ENCODE measurements at places on chromosomes 2 and 18. TPM values are rescaled to one million over a fixed set of nuclear protein-coding genes. Genes with fewer than 3 reads are reported as not detected.

- no peak for DNase-seq
Observed at GRCh38 chr2:85189606-85190270, 56.5 kb downstream of the TCF7L1 start.

Gene RGPD3
- 0.12 TPM for polyA plus RNA-seq

Gene IL36G
- polyA plus RNA-seq = 0.67 TPM

- DNase-seq = no peak
Observed at GRCh38 chr2:234512884-234513669, 16.2 kb upstream of the ARL4C start.

DNA sequence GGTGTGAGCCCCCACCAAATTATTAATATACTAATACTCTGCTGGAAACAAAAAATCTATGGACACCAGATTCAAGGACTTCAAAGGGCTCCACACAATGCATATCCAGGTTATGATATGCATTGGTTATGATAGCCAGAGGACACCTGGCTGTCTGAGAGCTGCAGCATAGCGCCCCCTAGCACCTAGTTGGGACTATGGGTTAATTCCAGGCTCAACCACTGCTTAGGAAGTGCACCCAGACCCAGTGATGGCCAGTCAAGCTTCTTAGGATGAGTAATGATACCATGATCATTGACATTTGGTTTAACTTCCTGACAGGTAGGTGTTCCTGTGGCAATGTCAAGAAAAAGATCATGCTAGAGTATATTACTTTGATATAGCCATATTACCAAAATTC lies 3.8 kb upstream of the FRZB start:
- DNase-seq = no peak

DNA sequence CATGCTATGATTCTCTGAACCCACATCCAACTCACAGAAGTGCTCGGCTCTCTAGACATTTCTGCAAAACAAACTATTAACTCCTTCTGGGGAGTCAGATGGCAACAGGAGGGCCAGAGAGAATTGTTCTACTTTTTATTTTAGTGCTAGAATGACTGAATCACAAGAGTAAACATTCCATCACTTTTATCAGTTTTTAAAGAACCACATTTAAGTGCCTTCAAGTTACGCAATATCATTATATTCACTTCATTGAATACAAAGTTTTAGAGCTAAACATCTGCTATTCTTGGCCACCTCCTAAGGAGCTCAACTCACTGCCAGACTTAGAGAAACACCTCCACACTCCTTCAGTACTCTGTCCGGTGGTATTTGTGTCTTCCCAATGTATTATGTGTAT lies 22.4 kb downstream of the B4GALT6 start:
- no peak for DNase-seq

DNA sequence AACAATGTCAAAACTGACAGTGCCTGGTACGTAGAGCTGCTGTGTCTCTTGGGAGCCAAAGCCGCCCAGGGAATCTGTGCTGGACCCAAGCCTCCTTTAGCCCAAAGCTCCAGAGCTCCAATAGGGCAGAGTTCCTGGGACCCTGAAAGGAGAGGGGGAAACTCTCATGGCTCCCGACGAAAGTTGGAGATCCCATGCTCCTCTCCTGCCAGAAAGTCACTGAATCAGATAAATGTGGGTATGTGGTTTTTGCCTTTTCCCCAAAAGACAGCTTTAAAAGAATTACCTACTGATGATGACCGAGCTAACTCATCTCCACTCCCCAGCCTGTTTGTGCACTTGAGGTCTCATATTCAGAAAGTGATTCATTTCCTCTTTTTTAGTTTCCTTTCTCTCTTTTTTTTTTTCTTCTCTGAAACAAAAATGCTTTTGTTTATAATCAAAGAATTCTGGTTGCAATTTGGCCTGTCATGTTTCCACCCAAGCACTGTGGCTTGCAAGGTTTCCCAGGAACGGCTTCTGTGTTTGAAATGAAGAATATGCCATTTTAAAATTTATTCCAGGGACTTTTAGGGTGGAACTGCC lies 14.1 kb upstream of the PMAIP1 start:
- no peak for DNase-seq

- DNase-seq = no peak
Observed at GRCh38 chr2:7044253-7045250, 127.3 kb downstream of the RNF144A start.

Gene FLACC1
- 3.1 TPM for polyA plus RNA-seq

Data from left kidney (tissue), 8 donors.